Stimulated activated CD4-positive, alpha-beta T cell treated with anti-CD3 and anti-CD28 coated beads, Interleukin-4, amount 100 ng/mL, for 4 hours (primary cell): ENCODE measurements at places on chromosomes 6 and 20.

GRCh38 chr6:52325695-52326471 is 36.1 kb upstream of the PAQR8 start:
- no peak for DNase-seq

- DNase-seq = no peak
Measured at GRCh38 chr20:4808872-4809271, 87.2 kb downstream of the PRND start.

DNA sequence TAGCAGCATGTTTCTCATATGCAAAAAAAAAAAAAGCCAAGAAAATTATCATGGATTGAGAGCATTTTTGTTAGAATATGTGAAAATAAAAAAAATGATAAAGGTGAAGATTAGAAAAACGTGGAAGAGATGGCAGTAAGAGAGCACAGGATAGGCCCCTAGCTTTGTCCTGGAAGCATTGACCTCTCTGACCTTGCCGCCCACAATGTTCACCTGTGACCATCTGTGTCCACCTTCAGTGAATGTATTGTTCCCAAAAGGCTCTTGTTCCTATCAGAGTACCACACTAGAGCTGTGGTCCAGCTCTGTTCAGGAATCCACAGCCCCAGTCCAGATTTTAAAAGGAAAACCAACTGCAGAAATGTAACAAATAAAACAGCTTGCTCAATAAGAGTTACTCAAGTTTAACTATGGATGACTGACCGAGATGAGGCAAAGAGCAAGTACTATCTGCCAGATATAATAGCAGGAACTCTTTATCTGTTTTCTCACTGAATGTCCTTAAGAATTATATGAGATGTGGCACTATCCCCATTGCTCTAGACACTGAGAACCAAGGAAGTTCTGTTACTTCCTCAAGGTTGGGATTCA is 287.7 kb upstream of the STXBP5 start:
- no peak for DNase-seq

DNA sequence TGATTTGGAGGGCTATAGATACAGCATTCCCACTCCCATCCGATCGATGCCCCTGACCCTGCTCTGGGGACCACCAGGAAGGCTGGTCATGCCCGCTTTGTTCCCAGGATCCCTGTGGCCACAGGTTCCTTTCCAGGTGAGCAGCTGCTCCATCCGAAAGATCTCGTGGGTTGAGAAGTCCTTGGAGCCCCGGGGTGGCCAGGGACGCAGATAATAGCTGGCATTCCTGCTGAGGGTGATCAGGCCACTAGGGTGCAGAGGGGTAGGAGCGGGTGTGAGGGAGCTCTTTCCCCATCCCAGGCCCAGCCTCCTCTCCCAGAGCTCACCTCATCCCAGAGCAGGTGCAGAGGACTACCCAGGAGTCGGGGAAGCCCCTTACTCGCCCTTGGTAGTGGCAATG is 7.4 kb downstream of the ADAM33 start:
- DNase-seq = no peak

GRCh38 chr6:94785514-94785913 is 791.8 kb upstream of the MANEA start:
- DNase-seq = no peak

- no peak for DNase-seq
Measured at GRCh38 chr6:41730531-41731436, 4.6 kb downstream of the TFEB start.

DNA sequence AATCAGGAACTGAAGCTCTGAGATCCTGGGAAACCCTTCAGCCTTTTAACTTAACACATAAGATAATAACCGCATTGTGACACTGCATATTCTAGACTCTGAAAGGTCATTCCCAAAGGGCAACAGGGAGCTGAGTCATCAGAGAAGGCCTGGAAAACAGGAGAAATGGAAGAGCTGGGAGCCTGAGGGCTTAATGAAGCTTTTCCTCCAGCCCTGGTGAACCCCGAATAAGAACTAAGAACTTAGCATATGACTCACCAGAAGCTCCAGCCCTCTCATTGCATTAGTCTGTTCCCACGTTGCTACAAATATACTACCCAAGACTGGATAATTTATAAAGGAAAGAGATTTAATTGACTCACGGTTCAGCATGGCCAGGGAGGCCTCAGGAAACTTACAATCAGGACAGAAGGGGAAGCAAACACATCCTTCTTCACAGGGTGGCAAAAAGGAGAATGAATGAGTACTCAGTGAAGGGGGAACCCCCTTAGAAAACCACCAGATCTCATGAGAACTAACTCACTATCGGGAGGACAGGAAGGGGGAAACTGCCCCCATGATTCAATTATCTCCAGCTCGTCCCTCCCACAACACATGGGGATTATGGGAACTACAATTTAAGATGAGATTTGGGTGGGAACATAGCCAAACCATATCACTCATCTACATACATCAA is 648.5 kb downstream of the TFAP2A start:
- DNase-seq = no peak
